ENCODE measurements at places on chromosomes 2 and 18.

- DNase-seq = peak; percentile 31
Measured at GRCh38 chr2:240208631-240209211, 68.3 kb upstream of the OTOS start.

- no peak for DNase-seq
Measured at GRCh38 chr18:59376351-59376935, 17.4 kb upstream of the LMAN1 start.

DNA sequence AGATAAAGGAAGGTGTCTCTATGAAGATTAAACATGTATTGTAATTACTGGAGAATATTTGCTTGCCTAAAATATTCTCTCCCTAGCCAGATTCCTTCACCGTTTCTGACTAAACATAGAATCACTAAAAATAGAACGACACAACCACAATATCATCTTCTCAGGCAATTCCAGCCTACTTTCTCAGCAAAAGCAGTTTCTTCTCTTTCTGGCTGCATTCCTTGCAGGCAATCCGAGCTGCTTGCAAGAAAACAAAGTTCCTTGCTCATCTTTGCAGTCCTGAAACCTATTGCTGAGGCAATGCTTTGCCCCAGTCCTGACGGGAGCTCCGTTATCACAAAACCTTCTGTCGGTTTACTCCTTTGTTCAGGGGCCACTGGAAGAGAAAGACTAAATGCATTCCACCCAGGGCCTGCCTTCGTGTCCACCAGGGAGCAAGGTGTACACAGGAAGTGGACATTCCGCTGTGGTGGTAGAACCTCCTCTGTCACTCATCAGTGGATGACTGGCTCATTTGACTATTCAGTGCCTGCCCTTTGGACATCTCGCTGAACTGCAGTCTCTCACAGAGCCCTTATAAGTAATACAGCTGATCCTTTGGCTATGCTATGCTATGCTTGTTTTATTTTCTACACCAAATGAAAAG, 239.2 kb upstream of the DOK6 start:
- peak; percentile 34 for DNase-seq

DNA sequence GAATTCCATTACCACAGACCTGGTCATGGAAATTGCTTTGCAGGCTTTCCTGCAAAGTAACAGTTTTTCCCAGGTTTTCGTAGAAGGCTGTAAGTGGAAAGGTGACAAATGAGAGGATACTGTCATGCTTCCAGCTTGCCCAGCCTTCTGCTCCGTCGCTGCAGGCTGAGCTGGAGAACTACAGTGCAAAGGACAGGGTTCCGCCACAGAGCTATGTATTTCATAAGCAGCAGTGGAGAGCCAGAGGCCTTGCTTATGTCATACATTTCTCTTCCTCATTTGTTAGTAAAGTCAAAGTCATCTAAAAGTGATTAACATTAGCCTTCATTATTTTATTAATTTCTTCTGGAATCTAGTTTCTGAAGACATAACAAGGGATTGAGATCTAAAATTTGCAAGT, 72.9 kb upstream of the RBM44 start:
- DNase-seq = no peak

DNA sequence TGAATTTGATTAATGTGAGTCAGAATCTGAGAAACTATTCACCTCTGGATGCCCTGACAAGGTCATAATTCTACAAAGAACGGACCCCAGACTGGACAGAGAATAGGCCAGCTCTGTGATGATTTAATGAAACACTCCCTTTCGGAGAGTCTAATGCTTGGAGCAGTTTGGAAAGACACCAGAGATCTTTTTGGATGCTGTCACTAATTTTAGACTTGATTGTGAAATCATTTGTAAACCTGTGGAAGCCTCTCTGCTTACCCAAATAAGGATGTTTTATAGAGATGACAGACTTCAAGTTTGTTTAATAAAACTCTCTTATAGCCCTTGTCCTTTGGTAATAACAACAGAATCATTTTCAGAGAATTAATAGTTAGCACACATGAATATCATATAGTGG, 83.5 kb downstream of the MYL12B start:
- DNase-seq = peak; percentile 41

DNA sequence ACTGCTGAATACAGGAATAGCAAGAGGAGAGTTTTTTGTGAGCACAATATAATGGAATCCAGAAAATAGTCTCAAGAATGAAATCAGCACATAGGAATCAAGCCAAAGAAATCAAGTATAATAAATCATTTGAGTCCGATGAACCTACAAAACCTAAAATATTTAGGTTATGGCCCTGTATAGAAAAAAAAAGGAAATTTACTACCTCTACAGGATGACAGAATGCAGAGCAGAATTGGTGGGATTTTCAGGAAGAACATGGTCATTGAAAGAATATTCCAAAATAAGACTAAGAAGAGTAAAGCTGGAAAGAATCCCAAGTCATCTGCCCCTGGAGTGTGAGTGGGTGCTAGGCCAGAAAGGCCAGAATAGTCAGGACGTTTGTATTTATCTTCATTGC, 1041.2 kb upstream of the CDH2 start:
- no peak for DNase-seq

DNA sequence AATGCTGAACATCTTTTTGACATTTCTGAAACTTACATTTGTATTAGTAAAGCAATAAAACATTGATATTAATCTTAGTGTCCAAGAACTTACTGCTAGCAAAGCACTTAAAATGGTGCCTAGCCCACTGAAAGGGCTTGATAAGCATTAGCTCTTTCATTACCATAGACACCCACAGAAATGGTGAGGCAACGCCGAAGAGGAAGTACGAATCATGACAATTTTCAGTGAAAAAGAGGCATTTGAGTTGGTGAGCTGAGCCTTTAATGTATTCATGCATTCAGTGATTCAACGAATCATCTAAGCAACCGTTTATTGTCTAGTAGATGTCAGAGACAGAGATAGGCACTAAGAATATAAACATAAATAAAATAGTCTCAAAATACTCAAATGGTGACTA, 101.1 kb downstream of the PIGN start:
- DNase-seq = no peak

- no peak for DNase-seq
Measured at GRCh38 chr2:165547900-165548299, 78.4 kb downstream of the CSRNP3 start.

- DNase-seq = no peak
Measured at GRCh38 chr2:89767572-89768435, 1076.3 kb downstream of the RPIA start.
